ENCODE measurements at places on chromosomes 12 and 14.

DNA sequence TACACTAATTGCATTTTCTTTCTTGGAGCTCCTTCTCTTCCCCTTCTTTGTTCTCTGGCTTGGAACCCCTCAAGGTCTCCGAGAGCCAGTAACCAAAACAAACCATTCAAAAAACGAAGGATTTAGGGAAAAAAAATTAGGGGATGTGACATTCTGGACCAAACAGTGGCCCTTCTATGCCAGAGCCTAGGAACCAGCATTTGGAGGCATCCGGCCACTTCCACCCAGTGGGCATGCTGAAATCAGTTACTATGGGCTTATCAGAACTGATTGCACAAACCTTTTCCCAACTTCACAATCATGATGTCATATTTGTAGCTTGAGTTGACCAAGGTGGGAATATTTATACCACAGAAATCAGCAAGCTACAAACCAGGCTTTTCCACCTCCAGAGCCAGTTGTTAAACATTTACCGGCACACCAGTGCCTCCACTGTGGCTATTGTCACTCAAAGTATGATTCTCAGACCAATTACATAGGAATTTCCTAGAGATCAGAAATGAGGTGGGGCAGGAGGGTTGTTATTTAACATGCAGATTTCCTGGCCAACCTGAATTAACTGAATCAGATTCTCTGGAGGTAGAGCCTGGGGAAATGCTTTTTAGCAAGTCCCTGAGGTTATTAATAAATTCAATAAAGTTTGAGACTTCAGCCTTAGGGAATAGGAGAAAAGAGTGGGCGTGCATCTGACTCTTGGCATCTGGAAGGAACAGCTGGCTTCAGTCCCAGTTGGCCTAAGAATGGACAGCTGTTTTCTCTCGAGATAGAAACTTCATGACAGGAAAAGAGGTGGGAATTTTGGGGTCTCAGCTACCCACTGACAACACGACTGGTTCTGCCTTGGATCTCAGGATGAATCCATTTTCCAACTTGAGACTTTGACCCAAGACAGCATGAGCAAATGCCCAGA lies 273.9 kb downstream of the ZFP36L1 start:
- peak; percentile 63 for DNase-seq

GRCh38 chr12:85179680-85180270 lies 100.2 kb upstream of the ALX1 start:
- DNase-seq, result peak; percentile 0

GRCh38 chr12:20187456-20187855 lies 180.9 kb upstream of the PDE3A start:
- no peak for DNase-seq

DNA sequence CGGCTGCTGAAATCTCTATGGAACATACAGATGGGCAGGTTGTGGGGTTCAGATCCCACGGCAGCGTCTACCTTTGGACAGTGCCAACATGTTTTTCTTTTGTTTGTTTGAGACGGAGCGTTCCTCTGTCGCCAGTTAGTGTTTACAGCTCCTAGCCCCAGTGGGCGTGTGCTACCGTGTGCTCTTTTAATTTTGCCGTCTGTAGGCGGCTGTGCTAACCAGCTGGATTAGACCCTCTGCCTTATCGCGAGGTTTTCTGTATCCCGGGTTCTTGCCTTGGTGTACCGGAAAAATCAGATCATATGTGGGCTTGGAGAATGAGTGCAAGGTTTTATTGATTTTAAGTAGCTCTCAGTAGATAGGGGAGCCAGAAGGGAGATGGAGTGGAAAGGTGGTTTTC lies 9.8 kb upstream of the GALNT6 start:
- no peak for DNase-seq

- no peak for DNase-seq
Measured at GRCh38 chr14:104118006-104118844, 20.2 kb upstream of the KIF26A start.

DNA sequence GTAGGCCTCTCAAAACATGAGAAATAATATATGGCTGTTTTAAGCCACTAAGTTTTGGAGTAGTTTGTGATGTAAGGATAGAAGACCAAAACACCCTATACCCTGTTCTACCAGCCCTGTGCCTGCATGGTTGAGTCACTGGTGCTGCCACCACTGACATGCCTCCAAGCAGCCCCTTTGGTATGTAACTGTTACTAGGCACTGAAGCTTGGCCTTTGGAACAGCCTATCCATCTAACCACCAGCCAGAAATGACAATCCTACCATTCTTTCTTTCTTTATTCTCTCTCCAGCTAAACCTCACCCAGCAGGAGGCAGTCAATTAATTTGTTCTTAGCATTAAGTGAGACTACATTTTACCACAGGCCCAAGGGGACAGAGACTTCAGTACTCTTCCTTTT lies 240.3 kb downstream of the MSRB3 start:
- DNase-seq, result no peak

DNA sequence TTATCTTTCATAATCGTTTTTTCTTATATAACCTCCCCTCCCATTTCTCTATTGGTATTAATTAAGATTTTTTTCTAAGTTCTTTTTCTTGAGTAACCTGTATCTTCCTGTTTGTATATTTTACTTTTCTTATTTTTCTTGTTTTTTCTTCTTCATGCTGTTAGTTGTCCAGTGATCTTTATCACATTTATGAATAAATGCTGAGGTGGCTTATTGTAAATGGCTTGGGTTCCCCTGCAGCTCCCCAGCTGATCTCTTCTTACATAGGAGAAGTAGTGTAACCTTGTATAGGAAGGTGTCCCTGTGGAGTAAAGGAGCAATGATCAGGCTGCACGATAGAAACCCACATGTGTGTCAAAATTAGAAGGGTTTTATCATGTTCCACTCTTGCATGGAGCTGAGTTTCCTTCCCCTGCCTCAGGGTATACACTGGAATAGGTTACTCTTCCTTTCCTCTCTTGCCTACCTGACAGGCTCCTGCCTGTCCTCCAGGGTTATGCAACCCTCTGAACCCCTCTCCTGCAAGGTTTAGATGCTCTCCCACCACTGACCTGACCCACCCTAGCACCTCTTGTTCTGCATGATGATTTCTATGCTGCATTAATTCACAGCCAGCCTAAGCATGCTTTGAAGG lies 334.8 kb upstream of the RGS6 start:
- DNase-seq, result no peak

GRCh38 chr14:101207897-101208296 lies 304.4 kb upstream of the RTL1 start:
- DNase-seq, result no peak

- DNase-seq, result no peak
Measured at GRCh38 chr12:75672200-75672599, 160.8 kb upstream of the KRR1 start.

Measured in IMR-90 (cell line).